ENCODE measurements at places on chromosomes 7 and 10.

GRCh38 chr10:74021248-74022055 lies 23.5 kb downstream of the VCL start:
- DNase-seq, result no peak

DNA sequence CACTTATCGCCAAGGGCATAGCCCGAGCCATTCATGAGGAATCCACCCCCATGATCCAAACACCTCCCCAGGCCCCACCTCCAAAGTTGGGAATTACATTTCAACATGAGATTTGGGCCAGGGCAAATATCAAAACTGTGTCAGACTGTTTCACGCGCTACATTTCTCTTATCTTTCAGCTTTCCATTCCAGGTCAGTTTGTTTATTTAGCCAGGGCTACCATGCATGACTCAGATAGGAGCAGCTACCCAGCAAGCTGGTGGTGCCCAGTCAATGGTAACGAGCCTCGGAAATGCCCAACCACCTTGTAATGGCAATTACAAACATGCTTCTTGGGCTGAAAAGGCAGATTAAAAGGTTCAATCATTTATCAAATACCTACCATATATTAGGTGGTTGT lies 43.6 kb upstream of the BAMBI start:
- no peak for DNase-seq

DNA sequence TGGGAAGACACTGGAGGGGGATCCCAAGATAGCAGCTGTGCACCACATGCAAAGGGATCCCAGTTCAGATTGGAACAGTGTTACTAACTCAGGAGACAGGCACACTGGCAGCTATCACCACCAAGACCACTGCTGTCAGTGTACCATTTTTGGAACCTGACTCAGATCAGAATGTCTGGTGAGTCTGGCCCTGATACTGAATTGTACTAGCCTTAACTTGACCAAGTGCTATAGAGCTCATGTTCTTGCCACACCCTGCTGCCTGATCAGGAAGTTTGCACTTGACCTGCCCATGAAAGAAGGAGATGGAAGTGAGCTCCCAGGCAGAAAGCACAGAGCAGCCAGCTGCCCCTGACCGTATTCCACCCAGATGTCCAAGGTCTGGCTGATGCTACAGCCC lies 4.8 kb upstream of the PRRT4 start:
- no peak for DNase-seq

- no peak for DNase-seq
Observed at GRCh38 chr7:124914298-124914697, 15.3 kb downstream of the POT1 start.

GRCh38 chr7:115340828-115341227 lies 418.9 kb downstream of the MDFIC start:
- DNase-seq, result no peak

- peak; percentile 3 for DNase-seq
Observed at GRCh38 chr10:121886997-121887622, 40.7 kb downstream of the ATE1 start.
